ENCODE measurements at places on chromosomes 16 and 17.

GRCh38 chr17:81025741-81026129 lies 9.2 kb upstream of the BAIAP2 start:
- no peak for DNase-seq

GRCh38 chr16:16073001-16073545 lies 123.7 kb downstream of the ABCC1 start:
- DNase-seq: no peak

- no peak for DNase-seq
These were observed 5.8 kb upstream of the WFDC1 start for GRCh38 chr16:84288902-84289301.

- DNase-seq: no peak
These were observed 718 bp downstream of the SAT2 start for GRCh38 chr17:7626956-7627249.

DNA sequence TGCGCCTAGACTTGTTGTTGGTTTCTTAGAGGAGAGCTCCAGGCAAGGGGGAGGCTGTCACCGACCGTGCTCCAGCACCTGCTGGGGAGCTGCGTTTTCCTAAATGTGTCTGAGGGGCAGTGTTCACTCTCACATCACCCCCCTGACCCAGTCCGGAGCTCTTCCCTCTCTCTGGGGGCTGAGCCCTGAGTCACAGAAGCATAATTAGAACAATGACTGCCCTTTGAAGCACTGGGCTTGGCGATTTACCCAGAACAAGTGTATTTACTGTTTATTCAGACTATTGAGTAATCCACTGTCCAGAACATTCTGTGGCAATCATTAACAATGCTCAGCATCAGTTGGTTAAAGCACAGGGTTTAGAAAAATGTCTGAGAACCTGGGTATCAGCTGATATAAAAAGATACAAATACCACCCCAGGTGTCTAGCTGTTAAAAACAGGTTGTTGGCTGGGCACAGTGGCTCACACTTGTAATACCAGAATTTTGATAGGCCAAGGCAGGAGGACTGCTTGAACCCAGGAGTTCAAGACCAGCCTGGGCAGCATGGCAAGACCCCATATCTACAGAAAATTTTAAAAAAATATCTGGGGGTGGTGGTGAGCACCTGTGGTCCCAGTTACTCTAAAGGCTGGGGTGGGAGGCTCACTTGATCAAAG lies 8.1 kb downstream of the CES4A start:
- DNase-seq: no peak

GRCh38 chr16:66442502-66443268 lies 15.6 kb downstream of the BEAN1 start:
- no peak for DNase-seq

DNA sequence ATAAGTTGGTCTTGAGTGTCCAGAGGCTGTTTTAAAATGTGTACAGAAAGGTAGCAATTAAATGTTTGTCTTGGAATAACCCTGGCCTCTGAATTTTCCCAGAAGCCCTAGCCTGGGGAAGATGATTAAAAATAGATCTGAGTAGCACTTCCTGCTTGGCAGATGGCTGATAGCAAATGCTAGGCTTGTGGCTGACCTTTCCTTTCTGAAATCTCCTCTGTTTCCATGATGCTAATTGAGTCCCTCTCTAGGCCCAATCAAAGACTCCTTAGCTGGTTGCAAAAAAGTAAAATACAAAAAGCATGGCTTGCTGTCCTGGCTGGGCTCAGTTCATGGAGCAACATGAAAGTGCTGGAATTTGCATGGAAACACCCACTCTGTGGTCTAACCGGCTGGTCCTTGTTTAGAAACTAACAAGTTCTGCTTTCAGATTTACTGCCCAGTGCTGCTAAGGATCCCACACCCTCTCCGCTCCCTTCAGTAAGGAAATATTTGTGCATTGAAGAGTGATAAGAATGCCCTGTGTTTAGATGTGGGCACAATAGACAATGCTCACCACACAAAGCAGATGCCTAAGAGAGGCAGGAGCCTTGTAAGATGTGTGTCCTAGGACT lies 40.8 kb downstream of the YPEL2 start:
- peak; percentile 81 for DNase-seq

- DNase-seq: no peak
These were observed 8.3 kb downstream of the MT2A start for GRCh38 chr16:56616608-56617211.

DNA sequence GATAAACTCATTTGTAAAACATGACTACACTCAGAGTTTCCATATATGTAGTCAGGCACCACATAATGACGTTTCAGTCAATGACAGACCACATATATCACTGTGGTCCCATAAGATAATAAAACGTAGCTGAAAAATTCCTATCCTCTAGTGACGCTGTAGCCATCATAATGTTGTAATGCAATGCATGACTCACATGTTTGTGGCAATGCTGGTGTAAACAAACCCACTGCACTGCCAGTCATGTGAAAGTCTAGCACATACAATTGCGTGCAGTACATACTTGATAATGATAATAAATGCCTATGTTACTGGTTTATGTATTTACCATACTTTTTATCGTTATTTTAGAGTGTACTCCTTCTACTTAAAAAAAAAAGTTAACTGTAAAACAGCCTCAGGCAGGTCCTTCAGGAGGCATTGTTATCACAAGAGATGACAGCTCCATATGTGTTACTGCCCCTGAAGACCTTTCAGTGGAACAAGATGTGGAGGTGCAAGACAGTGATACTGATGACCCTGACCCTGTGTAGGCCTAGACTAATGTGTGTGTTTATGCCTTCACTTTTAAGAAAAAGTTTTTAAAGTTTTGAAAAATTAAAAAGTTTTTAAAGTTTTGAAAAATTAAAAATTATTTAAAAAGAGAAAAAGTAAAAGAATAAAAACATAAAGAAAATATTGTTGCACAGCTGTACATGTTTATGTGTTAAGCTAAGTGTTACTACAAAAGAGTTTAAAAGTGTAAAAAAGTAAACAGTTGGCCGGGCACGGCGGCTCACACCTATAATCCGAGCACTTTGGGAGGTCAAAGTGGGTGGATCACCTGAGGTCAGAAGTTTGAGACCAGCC lies 9.0 kb downstream of the STAT5B start:
- DNase-seq: no peak

DNA sequence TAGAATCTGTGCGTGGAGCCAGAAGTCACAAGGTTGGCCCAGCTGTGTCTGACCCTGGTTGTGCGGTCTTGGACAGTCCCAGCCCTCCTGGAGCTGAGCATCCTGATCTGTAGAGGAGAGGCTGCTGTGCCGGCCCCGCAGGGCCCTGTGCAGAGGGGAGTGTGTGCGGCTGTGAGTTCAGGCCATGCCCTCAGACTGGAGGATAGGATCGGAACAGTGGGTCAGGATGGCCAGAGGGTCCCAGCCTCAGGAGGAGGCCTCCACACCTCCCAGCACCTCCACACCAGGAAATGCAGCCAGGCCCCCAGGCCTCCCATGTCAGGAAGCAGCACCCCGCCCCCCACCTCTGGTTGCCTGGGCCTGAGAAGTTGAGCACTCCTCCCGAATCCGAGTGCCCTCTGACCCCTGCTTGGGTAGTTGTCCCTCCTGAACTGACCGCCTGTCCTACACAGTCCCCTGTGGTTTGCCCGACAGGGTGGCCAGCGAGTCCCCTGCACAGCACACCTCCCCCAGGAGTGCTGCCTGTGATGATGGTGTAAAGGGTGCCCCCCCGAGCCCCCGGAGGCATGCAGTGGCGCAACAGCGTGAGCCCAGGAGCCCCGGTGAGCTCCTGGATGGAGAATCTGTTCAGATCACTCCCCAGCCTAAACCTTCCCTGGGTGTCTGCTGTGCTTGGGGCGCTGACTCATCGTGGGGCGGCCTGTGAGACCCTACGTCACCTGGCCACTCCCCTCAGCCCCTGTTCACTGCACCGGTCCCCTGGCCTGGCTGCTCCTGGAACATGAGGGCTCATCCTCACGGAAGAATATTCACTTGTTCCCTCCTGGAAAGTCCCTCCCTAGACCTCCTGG lies 285.2 kb downstream of the SEC14L1 start:
- DNase-seq: no peak

DNA sequence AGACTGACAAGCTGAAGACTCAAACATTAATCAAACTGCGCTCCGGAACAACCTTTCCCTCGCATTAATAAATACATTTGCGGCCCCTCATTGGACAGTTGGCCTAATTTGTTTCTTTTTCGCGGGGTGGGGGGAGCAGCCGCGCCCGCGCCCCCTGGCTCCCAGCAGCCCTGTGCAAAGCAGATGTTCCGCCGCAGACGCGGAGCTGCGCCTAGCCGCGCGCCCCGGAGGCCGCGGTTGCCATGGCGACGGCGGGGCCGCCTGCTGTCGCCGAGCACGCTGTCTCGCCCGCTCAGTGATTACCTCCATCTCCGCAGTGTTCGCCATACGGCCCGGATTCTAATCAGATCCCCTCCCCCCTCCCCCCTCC lies 25.5 kb downstream of the COPZ2 start:
- DNase-seq: no peak

Measured in pulmonary artery endothelial cell (primary cell).